ENCODE measurements at places on chromosomes 2 and 18. TPM values are rescaled to one million over a fixed set of nuclear protein-coding genes. Genes with fewer than 3 reads are reported as not detected.

- peaks cover 82% of the 10 kb centered on the region for H3K27me3 ChIP-seq
- H3K4me3 ChIP-seq = peak within 1 kb of the TSS; percentile 66
- H3K36me3 ChIP-seq = no peaks in the 10 kb centered on the region
These were observed at the start of gene EMX1 for GRCh38 chr2:72917138-72917876. TSS of gene EMX1 (plus strand) at chr2:72917519. CDS start at chr2:72917853, 334 bp downstream.

EEF1B2 gene
- 1,772 TPM for polyA plus RNA-seq

DNA sequence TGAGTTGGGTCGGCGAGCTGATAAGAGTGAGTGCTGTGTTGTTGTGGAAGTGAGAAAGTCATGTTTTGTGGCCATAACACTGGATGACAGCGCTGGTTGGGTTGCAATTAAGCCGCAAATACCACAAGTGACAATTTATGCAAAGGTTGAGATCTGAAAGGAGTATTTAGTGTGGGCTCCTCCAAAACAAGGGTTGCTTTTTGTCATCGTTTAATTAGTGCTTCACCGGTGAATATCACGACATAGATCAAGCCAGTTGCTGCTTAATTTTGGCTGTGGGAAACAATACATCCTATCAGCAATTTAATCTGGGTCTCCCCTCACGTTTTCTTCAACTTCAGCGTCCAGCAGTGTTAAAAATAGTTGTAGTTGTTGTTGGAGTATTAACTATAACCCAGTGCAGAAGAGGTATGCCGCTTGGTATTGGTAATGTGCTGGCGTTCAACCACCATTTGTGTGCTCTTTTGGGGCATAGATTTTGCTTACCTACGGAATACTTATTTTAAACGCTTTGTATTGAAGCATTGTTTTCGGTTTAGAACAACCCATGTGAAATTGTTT is 662 bp downstream of the ACVR2A start:
- DNase-seq = no peak
- peak overlapping the region; percentile 77 for H3K4me3 ChIP-seq
- H3K36me3 ChIP-seq = no peaks in the 10 kb centered on the region
- H3K27ac ChIP-seq = peak overlapping the region; percentile 99
- no peaks in the 10 kb centered on the region for H3K27me3 ChIP-seq

GRCh38 chr2:156601855-156602551 is 165.8 kb downstream of the GPD2 start:
- no peak for DNase-seq
- no peaks in the 10 kb centered on the region for H3K36me3 ChIP-seq
- H3K4me3 ChIP-seq = no peak overlapping the region
- no peaks in the 10 kb centered on the region for H3K4me1 ChIP-seq

SKA1 gene
- 0.10 TPM for polyA plus RNA-seq

- no peaks in the 10 kb centered on the region for H3K4me1 ChIP-seq
- no peak overlapping the region for H3K4me3 ChIP-seq
- H3K27ac ChIP-seq = no peak overlapping the region
- H3K27me3 ChIP-seq = no peaks in the 10 kb centered on the region
These were observed 23.2 kb upstream of the GORASP2 start for GRCh38 chr2:170905864-170906263.

- no peaks in the 10 kb centered on the region for H3K4me1 ChIP-seq
- H3K27me3 ChIP-seq = no peaks in the 10 kb centered on the region
- no peak for DNase-seq
- no peak overlapping the region for H3K4me3 ChIP-seq
These were observed 183.0 kb downstream of the PHLPP1 start for GRCh38 chr18:62898359-62898758.

DNA sequence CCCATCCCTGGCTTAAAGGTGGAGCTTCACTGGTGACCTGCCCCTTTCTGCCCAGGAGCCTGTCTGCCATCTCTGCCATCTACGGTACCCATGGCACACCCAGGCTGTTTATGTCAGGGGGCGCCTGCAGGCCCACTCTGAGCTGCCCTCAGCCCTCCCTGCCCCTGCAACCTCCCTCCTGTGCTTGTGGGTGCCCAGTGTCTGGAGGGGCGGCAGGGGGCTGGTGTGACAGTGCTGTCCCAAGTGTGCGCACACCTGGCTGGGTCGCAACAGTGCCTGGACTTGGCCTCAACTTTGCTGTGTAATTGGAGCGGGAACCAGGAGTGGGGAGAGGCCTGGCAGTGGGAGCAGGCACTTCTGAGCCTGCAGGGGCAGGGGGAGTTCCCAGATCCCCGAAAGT is 102.4 kb downstream of the ALMS1 start:
- no peak for DNase-seq
- no peak overlapping the region for H3K4me3 ChIP-seq
- no peaks in the 10 kb centered on the region for H3K4me1 ChIP-seq
- H3K27ac ChIP-seq = no peak overlapping the region
- peaks cover 2% of the 10 kb centered on the region for H3K36me3 ChIP-seq

GRCh38 chr18:36496022-36496421 is 198.5 kb downstream of the FHOD3 start:
- peaks cover 16% of the 10 kb centered on the region for H3K4me1 ChIP-seq
- no peak for DNase-seq
- H3K27me3 ChIP-seq = no peaks in the 10 kb centered on the region
- H3K27ac ChIP-seq = no peak overlapping the region
- no peaks in the 10 kb centered on the region for H3K36me3 ChIP-seq
- H3K4me3 ChIP-seq = no peak overlapping the region

DNA sequence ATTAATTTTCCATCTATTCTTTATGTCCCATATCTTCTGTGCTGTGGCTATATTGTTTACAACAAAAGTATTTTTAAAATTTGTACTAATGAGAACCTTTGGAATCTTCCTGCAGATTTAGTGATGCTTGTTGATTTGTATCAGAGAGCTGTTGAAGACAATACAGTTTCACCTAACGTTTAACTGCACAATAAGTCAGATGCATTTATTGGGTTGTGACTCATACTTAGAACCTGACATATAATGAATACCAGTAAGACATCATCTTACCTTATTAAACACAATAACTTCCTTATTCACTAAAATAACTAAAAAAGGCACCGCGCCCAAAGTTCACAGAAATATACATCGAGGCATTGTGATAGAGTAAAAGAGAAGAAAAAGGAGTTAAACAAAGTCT is 43.8 kb upstream of the IL1R1 start:
- H3K27me3 ChIP-seq = no peaks in the 10 kb centered on the region
- peaks cover 24% of the 10 kb centered on the region for H3K4me1 ChIP-seq
- H3K36me3 ChIP-seq = no peaks in the 10 kb centered on the region
- DNase-seq = no peak

- no peaks in the 10 kb centered on the region for H3K27me3 ChIP-seq
- H3K27ac ChIP-seq = no peak overlapping the region
- no peak for DNase-seq
- H3K4me1 ChIP-seq = no peaks in the 10 kb centered on the region
- H3K36me3 ChIP-seq = no peaks in the 10 kb centered on the region
- H3K4me3 ChIP-seq = no peak overlapping the region
These were observed 90.5 kb downstream of the RBM43 start for GRCh38 chr2:151171186-151171585.

- peaks cover 3% of the 10 kb centered on the region for H3K27me3 ChIP-seq
- H3K36me3 ChIP-seq = no peaks in the 10 kb centered on the region
- H3K27ac ChIP-seq = no peak overlapping the region
- no peaks in the 10 kb centered on the region for H3K4me1 ChIP-seq
These were observed 397.4 kb upstream of the SALL3 start for GRCh38 chr18:78582181-78582709.

- H3K27me3 ChIP-seq = no peaks in the 10 kb centered on the region
- no peaks in the 10 kb centered on the region for H3K4me1 ChIP-seq
- H3K36me3 ChIP-seq = no peaks in the 10 kb centered on the region
- DNase-seq = no peak
These were observed 217.8 kb downstream of the ANAPC1 start for GRCh38 chr2:111666160-111666559.

DNA sequence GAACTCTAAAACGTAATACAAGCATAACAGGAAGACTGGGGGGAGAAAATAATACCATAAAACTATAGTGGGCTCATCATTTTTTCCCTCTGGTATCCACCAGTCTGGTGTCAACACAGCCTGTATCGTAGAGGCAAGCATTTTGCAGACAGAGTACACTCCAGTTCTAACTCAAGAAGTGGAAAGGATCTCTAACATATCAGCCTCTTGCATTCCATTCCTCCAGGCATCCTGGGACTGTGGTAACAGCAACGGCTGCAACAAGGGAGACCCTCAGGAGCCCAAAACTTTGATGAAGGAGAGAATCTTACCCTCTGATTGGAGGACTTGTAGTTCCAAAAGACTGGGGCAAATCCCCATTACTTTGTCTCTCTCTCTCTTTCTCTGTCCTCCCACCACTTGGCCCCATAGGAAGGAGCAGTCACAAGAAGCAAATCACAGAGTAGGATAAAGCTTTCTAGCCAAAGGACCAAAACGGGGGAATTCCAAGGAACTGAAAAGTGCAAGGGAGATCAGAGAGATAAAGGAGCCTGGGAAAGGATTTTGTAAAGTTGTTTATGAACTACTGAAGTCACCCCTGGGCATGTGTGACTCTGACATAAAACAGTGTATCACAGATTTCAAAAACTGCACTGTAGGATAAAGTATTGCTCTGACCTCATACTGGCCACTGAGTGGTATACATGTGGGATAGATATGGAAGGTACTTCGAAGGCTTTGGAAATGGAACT is 11.9 kb downstream of the FRZB start:
- no peaks in the 10 kb centered on the region for H3K27me3 ChIP-seq
- no peaks in the 10 kb centered on the region for H3K4me1 ChIP-seq
- H3K4me3 ChIP-seq = no peak overlapping the region
- DNase-seq = no peak
- no peaks in the 10 kb centered on the region for H3K36me3 ChIP-seq

DNA sequence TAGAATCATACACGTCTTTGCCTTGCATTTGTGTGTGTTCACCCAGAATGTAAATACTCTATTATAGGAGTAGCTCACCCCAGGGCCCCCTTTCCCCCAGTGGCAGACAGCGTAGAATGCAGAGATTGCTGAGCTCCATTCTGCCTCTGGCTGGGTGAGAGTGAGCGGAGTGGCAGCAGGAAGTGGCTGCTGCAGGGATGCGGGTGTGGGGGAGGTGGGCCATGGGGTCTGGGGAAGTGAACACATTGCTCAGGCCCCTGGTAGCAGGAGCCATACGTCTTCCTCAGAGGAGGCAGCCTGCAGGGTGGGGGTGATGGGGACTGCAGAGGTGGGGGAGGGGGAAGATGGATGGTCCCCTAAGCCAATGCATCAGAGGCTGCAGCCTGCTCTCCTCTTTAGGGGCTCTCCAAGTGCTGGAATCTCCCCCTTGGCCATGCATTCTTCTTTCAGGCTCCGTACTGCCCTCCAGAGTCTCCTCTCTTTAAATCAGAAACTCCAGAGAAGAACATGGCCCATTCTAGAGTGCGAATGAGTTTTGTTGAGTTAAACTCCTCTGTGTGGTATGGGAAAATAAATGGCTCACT is 72.2 kb downstream of the CELF4 start:
- no peak overlapping the region for H3K4me3 ChIP-seq
- H3K27me3 ChIP-seq = peaks cover 10% of the 10 kb centered on the region
- H3K4me1 ChIP-seq = no peaks in the 10 kb centered on the region
- no peaks in the 10 kb centered on the region for H3K36me3 ChIP-seq
- no peak overlapping the region for H3K27ac ChIP-seq

RAB6C gene
- polyA plus RNA-seq = 0.04 TPM

C2orf72 gene
- polyA plus RNA-seq = 0.03 TPM

DNA sequence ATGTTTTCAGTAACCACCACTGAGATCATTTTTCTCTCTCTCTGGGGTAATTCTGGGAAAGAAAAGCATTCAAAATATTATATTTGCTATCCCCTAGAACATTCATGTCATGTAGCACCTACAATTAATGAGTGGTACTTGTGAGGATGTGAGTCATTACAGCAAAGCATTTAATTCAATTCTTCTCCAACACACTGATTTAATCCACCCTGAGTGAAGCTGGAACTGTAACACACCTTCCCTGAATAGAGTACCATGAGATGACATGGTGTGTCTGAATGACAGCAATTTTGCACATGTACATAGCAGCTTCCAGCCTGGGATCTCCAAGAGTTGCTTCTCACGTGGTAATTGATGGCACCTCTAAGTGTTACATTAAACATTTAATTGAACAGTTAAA is 207.1 kb upstream of the SLC14A2 start:
- DNase-seq = no peak
- H3K36me3 ChIP-seq = no peaks in the 10 kb centered on the region
- no peak overlapping the region for H3K27ac ChIP-seq
- no peaks in the 10 kb centered on the region for H3K27me3 ChIP-seq

DNA sequence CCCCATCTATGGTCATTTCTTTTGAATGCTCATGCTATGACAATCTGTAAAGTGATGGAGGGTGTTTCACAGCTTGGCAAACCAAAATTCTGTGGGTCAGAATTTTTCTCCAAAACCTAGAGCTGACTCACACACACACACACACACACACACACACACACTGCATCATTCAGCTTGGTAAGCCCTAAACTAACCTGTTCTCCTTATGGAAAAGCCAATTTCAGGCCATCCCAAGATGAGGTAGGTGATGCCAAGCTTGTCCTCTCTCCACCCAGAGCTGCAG is 45.0 kb upstream of the NRP2 start:
- no peaks in the 10 kb centered on the region for H3K36me3 ChIP-seq
- no peak for DNase-seq
- H3K27ac ChIP-seq = no peak overlapping the region
- H3K4me1 ChIP-seq = no peaks in the 10 kb centered on the region
- no peaks in the 10 kb centered on the region for H3K27me3 ChIP-seq

AMER3 gene
- not detected for polyA plus RNA-seq

CDH19 gene
- 0.17 TPM for polyA plus RNA-seq

GRCh38 chr2:233674995-233675394 is 3.3 kb downstream of the UGT1A9 start:
- no peaks in the 10 kb centered on the region for H3K36me3 ChIP-seq
- DNase-seq = no peak
- H3K4me1 ChIP-seq = no peaks in the 10 kb centered on the region

DNA sequence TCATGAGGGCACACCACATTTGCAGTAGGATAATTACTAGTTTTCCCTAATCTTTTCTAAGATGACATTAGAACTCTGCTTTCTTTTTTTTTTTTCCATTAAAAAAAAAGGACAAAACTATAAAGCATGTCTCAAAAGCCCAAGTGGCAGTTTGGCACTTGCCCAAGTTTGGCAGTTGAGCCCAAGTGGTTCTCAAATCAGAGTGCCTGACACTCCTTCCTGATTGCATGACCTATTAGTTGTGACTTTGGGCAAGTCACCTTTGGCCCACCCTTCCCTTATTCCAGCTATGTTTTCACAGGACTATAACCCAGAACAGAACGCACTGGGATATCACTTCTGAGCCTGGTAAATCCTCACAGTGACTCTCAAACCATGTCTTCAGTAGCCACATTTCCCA is 273.0 kb downstream of the CCDC85A start:
- no peaks in the 10 kb centered on the region for H3K36me3 ChIP-seq
- DNase-seq = no peak
- H3K27ac ChIP-seq = no peak overlapping the region
- no peaks in the 10 kb centered on the region for H3K4me1 ChIP-seq
- no peaks in the 10 kb centered on the region for H3K27me3 ChIP-seq
- no peak overlapping the region for H3K4me3 ChIP-seq

CCDC150 gene
- 0.34 TPM for polyA plus RNA-seq

- peaks cover 40% of the 10 kb centered on the region for H3K36me3 ChIP-seq
- peaks cover 64% of the 10 kb centered on the region for H3K4me1 ChIP-seq
- H3K4me3 ChIP-seq = no peak overlapping the region
- H3K27me3 ChIP-seq = no peaks in the 10 kb centered on the region
- no peak for DNase-seq
These were observed 203.7 kb downstream of the HDAC4 start for GRCh38 chr2:239197146-239197545.
